T-helper 17 cell (primary cell): ENCODE measurements at places on chromosomes 2 and 18. TPM values are rescaled to one million over a fixed set of nuclear protein-coding genes. Genes with fewer than 3 reads are reported as not detected.

GRCh38 chr18:32480581-32480980, 9.9 kb upstream of the GAREM1 start:
- DNase-seq: no peak

DNA sequence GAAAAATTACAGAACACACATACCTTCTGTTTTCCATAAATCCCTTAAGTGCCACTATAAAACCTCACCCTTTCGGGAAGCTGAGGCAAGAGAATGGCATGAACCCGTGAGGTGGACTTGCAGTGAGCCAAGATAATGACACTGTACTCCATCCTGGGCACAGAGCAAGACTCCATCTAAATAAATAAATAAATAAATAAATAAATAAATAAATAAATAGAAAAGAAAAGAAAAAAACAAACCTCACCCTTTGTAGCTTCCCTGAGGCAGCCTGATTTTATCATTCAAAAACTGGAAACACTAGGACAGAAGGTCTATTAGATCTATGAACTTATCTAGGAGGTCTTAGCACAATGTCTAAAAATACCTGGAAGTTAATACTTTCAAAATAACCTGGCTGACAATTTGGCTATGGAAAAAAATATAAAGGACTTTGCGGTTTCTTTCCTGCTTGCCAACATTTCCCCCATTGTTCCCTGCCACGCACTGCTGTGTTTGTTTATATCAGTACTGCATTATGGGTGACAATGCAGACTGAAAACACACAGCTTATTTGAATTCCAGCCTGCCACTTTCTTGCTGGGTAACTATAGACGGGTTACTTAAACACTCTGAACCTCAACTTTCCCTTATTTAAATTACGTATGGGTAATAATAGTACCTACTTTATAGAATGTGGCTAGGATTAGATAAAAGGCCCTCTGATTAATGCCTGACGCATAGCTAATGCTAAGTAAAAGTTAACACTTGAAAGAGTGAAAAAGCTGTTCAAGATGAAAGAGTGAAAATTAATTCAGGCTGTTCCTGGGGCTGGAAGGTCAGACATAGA, 313.0 kb downstream of the RDH14 start:
- DNase-seq: no peak

DNA sequence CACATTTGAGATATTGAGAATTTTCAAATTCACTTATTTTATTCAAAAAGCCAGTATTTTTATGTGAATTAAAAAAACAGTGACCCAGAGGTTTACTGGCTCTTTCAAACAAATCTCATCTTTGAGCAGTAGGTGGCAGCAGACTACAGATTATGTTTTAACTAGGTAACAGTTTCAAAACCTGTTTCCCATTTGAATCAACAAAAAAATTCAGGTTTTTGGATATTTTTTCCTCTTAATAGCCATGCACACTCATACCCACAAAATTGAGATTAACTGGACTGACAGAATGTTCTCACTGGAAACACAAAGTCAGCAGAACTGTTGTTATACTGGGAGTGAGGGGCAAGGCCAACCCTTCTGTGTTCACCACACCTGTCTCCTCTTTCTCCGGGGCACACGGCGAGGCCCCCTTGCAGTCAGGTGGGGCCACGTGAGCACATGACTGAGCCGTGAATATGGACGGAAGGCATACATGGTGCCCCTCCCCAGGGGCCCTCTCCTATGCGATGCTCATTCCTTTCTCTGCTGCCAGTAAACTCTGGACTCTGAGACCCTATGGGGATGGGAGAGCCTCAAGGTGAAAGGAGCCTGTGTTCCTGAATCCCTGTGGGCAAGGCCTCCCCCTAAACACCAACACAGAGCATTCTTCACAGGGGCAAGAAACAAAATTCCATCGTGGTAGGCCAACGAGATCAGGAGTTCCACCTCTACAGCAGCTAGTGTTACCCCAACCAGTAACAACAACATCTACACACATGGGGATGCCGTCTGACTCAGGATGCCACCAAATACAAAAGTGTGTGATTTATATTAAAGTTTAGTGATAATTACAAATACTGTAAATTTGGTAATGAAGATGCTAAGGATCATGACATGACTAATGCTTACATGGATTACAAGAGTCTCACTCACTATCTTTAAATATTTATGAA, 80.4 kb downstream of the LPIN2 start:
- DNase-seq: no peak

DNA sequence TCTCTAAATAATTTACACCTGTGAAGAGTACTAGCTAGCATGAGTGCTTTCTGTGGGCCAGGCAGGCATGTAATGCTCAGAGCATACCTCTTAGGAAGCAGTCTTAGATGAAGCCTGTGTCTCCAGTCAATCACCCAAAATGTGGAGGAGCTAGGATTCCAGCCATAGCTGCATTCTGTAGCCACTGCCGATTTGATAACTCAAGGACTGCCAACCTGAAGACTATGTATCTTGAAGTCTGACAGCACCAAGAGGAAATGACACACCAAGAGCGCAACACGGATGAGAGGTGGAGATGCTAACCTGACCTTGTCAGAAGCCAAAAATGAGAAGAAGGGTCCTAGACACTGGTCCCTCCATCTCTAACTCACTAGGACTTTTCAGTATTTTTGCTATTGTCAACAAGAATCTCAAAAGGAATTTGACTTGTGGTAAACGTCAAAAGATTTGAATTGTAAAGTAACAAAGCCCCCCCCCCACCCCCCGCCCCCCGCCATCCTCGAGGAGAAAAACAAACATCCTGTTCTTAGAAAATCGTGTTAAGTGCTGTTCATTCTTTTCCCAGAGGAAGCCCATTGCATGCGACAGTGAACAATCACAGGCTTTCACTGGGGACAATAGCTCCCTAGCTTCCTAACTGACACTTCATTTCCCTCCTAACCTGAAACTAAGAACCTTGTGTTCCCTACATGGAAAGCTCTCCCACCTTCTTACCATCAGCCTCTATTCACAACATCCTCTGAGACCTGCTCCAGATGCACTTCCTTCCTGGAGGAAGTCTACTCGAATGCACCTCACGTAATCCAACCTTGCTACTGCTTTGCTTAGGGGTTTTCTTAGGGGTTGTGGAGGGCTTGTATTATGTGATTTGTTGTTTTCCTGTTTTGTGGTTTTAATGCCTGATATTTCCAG, 14.7 kb downstream of the CDC42EP3 start:
- no peak for DNase-seq

C2orf81 gene
- 2.9 TPM for total RNA-seq

DNA sequence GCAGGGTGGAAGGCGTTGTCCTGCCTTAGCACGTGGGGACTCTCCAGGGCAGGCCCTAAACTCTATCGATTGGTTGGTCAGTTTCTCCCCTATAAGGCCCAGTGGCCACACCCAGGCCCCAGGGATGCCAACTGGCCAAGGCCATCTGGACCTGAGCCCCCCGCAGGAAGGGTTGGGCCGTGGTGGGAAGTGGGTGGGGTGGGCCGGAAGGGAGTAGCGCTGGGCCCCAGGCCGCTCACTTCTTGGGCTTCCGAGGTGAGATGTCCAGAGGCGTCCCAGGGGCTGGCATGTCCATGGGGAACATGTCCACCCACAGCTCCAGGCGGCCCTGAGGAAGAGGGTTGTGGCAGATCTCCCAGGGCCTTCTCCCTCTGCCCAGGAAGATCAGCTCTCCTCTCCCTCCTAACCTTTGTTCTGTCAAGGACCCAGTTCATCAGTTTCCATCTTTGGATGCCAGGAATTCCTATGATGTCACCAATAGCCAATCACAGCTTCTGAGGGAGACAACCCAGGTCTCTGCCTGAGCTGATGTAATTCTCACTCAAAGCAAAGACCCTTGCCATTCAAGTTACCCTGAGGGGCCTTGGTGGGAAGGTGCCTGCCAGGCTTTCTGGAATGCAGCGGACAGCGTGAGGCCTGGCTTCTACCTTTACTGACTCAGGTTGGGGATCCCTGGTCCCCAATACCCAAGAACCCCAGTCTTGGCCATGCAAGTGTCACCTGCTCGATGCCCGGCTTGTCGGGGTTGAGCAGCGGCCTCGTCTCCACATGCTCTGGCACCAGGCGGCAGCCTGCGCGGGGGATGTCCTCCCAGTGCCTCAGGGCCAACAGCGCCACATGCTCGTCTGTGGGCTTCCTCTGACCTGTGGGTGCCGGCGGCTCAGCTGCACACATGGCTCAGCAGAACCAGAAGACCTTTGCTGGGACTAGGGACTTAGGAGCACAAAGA, 14.4 kb downstream of the OTOF start:
- no peak for DNase-seq

- no peak for DNase-seq
Observed at GRCh38 chr2:195647302-195647701, 9.7 kb upstream of the SLC39A10 start.

DNA sequence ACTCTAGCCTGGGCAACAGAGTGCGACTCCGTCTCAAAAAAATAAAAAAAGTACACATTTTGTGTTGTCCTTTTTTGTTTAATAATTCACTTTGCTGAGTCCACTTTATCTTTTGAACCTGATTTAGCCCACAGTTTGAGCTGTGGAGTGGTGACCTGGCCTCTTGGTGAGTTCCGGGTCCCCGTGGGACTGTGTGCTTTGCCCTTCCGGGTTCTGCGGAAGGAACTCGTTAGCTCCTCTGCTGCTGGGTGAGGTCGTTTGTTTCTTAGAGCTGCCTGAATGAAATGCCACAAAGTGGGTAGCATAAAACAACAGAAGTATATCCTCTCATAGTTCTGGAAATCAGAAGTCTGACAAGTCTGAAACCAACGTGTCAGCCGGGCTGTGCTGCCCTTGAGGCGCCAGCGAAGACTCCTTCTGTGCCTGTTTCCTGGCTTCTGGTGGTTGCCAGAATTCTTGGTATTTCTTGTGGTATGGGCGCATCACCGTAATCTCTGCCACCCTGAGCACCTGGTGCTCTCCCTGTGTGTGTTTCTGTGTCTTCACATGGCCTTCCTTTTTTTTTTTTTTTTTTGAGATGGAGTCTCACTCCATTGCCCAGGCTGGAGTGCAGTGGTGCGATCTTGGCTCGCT, 3.5 kb downstream of the EFHD1 start:
- no peak for DNase-seq

CRACDL gene
- total RNA-seq: 0.55 TPM

DNA sequence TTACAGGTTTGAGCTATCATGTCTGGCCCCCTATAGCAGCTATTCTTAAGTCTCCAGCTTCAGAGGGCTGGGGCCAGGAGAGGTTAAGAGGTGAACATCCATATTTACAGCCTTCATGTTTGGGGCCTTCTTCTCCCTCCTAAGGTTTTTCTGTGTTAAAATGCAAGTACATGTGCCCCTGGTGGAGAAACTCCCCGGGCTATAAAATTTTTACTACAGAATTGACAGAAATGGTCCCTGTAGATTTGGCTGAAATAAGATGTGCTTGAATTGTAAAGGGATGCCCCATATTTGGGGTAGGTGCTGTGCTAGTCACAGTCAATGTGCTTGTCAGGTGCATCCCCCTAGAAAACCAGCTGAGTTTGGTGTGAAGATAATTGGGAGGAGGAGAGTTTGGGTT, 263.3 kb upstream of the CXCR4 start:
- DNase-seq: no peak

DNA sequence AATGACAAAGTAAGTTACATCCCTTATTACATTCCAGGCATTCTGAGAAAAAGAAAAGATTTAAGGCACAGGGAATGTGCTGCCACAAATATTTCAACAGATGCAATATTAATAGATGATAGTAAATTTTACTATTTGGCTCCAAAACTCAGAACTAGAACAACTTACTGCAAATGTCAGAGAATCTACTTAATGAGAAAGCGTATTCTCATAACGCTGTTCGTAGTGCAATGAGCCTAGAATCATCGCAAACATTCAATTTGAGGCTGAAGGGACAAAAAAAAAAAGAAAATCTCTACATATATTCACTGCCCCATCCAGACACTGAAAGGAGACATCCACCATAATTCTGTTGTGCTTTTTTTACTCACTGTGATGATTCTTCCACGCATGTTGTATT, 272.1 kb upstream of the DOK6 start:
- DNase-seq: no peak

FNDC4 gene
- total RNA-seq: not detected

ACADL gene
- not detected for total RNA-seq

GTF2A1L gene
- total RNA-seq: not detected

DNA sequence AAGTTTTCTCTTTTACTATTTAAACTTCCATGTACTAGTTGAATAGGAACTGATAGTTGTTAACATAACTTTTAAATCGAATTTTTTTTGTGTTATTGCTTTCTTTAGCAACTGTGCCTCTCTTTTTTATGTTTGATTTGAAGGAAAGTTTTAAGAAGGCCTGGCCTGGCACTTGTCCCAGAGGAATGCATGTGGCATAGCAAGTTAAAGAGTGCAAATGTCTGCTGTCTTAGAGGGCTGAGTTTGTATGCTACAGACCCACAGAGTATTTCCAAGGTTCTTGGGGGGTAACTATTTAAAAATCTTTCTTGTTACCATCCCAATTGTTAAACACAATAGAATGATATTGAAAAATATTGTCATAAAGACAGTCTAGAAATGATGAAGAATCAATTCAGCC, 47.0 kb downstream of the MTCL1 start:
- DNase-seq: no peak

HADHB gene
- 45.9 TPM for total RNA-seq

DNA sequence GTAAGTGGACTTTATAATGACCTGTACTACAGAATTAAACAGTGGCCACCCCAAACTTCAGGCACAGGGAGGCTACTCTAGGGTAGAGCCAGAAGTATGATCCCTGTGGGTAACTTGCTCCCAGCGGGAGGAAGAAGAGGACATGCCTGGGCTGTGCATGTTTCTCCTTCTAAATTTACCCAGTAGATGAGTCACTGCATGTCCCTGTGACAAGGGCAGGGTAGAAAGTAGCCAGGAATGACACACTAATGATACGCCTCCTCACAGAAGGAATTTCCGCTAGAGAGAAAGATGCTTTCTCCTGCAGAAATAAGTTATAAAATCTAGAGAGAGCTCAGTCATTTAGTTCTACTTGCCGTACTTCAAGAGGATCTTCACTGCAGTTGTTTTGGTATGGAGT, 7.5 kb downstream of the ACYP2 start:
- no peak for DNase-seq

REG1A gene
- total RNA-seq: not detected

NT5C1B gene
- total RNA-seq: not detected

- no peak for DNase-seq
Observed at GRCh38 chr2:137049518-137049917, 284.2 kb downstream of the THSD7B start.

- DNase-seq: no peak
Observed at GRCh38 chr2:116719836-116720235, 1094.7 kb upstream of the DDX18 start.

GRCh38 chr2:1854729-1855547, 110.6 kb upstream of the PXDN start:
- no peak for DNase-seq
